ENCODE measurements at places on chromosomes 5 and 9.

GRCh38 chr5:54301220-54301619, 9.2 kb downstream of the ARL15 start:
- DNase-seq = no peak

DNA sequence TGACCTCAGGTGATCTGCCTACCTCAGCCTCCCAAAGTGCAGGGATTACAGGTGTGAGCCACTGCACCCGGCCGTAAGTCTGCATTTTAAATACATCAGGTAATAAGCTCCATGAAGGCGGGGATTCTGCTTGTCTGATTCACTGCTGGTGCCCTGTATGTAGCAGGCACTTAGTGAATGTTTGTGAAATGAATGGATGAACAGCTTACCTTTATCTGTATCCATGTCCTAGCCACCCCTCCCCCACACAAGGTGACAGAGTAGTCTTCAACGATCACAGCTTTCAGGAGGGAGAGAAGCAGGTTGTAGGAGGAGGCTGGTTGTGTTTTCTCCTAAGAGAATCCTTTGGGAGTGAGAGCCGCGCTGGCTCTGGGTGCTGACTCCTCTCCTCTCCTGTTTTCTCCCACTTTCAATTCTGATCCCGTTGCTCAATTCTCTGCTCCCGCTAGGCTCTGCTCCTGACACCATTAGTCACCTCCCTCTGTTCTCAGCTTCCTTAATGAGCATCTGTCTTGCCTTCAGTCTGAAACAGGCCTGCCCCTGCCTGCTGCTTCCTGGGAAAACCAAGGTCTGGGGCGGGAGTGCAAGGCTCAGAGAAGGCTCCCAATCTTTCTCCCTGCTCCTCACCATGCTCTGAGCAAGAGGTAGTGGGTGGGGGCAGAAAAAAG, 88.8 kb upstream of the CTNNA1 start:
- DNase-seq = no peak

DNA sequence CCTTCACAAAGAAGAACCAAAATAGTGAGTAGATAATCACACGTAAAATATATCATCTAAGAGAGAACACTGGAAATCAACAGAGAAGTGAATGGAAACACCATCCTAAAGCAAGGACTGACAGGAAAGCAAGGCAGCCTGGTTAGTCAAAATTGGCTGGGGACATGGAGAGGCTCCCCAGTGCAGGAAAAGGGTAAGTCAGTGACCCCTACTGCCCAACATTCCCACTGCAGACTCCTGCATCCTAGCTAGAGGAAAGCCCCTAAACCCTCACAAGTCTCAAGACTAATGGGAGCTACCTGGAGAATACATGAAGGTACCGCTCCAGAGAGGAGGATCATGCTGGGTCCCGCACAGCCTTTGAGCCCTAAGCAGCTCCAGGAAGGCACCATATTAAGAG, 60.1 kb downstream of the ZDHHC21 start:
- DNase-seq = no peak

- no peak for DNase-seq
Measured at GRCh38 chr5:172533399-172534228, 79.3 kb upstream of the SH3PXD2B start.

DNA sequence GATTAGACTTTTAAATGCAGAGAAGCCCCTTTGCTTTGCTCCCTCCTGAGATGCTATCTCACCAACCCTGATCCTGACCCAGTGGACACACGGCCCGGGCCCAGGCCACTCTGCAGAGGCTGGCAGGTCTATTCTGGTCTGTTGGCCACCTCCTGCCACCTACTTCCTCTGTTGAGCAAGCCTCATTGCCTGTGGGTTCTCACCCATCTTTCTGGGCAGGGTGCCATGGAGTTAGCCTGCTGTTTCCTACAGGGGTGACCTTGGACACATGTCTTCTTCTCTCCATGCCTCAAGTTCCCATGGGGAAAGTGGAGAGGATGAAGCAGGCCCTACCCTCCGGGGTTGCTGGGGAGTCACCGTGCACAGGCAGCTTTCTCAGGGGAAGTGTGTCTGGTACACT, 266.2 kb upstream of the IRX1 start:
- no peak for DNase-seq

GRCh38 chr5:150320044-150320613, 17.4 kb upstream of the ARSI start:
- no peak for DNase-seq

- no peak for DNase-seq
Measured at GRCh38 chr5:43647789-43648188, 44.8 kb downstream of the NNT start.

GRCh38 chr5:35626553-35626952, 8.9 kb downstream of the SPEF2 start:
- no peak for DNase-seq

- peak; percentile 24 for DNase-seq
Measured at GRCh38 chr9:19379697-19380046, 364 bp downstream of the RPS6 start.

GRCh38 chr5:127343866-127344265, 53.3 kb downstream of the MEGF10 start:
- no peak for DNase-seq

- no peak for DNase-seq
Measured at GRCh38 chr5:61026004-61026403, 81.0 kb downstream of the NDUFAF2 start.

DNA sequence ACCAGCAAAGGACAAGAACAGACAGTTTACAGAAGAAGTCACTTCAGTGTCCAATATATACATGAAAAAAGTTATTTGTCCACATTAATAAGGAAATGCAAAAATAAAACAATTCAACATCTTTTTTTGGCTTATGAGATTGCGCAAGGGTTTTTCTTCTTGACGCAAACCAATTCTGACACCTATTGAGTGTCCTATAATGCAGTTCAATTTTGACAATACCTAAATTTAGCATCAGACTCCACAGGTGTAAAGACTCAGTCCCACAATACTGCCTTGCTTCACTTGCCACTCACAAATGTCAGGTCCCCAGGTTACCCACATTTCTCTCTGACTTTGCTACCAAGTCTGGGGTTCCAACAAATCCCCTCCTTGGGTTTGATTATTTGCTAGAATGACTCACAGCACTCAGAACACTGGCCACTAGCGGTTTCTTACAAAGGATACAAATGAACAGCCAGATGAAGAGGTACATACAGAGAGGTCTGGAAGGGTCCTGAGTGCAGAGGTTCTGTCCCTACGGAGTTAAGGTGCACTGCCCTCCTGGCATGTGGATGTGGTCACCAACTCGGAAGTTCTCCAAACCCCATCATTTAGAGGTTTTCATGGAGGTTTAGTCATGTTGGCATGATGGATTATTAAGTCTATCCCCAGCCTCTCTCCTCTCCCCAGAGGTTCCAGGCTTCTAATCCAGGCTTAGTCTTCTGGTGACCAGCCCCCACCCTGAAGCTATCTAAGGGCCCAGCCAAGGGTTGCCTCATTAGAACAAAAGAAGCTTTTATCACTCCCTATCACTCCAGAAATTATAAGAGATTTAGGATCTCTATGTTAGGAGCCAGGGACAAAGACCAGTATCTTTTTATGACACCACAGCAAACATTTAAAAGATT, 27.0 kb upstream of the SLC22A5 start:
- DNase-seq = no peak

- no peak for DNase-seq
Measured at GRCh38 chr9:134987376-134987775, 69.7 kb upstream of the FCN1 start.

- DNase-seq = no peak
Measured at GRCh38 chr5:93219641-93220145, 361.3 kb downstream of the NR2F1-AS1 start.

DNA sequence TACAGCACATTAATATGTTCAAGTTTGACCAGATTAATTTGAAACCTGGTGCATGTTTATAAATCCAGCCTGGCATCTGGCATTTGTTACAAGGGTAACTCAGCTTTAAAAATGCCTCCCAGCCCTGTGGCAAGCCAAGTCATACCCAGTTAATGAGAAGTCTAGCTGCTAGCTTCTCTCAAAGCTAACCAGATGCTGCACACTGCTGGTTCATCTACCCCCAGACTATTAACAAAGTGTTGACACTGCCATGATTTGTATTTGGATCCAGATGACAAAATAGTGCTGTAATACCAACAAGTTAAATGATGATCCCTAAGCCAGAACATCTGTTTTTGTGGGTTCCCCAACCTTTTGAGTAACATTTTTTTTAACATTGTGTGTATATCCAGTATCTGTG, 573.7 kb upstream of the DAB2 start:
- DNase-seq = no peak

DNA sequence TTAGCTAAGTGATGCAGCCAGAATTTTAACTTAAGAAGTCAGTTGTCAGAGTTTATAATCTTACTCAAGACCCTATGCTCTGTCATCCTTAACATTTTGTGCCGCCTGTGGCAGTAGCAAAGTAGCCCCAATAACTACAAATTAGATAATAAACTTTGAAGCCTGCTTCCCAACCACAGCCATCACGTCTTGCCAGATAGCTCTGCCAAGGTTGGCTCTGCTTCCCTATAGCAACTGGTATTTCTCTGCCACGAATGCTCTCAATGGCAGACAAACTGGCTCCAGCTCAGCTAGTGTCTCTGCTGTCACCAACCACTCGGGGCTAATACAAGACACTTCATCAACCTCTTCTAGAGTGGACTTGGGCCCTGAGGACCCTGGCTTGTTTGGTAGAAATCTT, 576.1 kb downstream of the CDH12 start:
- no peak for DNase-seq

DNA sequence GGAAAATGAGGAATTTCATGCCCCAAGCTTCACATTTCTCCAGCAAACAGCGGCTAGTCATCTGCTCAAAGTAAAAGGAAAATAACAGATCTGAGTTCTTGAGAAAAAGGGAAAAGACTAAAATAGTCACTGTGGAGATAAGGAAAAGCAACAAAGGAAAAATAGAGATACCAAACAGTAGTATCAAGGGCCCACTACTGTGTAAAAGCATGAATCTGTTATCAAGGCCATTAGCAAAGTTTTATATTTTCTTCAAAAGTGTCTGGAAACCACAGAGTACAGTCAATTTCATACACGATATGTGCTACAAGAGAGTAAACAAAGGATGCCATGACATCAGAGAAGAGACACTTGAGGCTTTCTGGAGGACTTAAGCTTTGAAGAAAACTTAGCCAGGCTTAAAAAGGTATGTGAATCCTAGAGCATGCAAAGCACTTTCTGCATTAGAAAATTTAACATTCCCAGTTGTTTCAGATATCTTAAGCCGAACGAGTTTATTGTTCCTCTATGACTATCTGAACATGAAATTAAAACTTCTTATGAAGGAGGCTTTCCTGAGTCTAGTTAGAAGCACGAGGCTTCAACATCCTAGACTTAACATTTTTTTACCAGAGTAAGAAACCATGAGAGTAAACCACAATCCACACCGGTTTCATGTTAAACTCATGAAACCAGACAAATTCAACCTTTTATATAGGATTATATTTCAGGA, 1.2 kb downstream of the TTC33 start:
- no peak for DNase-seq

DNA sequence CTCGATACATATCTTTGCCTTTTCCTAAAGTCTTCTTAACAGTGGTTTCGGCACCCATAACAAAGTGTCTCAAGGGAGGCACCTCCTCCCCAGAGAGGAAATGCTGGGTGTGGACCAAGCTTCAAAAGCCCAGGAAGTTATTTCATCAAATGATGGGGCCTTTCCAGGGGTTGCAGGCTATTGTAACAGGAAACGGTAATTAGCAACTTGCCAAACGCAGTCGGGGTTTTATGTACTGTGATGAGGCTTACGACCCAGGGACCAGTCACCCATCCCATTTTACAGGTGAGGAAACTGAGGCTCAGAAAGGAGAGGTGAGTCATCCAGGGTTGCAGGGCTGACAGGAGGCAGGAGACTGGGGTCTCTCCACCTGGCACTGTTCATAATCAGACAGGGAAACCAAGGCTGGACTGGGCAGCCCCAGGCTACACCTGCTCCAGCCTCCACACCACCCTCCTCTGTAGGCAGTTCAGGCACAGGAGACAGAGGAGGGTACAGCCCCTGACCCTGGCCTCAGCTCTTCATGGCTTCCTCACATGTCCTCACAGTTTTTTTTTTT, 30.0 kb upstream of the SUSD3 start:
- DNase-seq = peak; percentile 25

DNA sequence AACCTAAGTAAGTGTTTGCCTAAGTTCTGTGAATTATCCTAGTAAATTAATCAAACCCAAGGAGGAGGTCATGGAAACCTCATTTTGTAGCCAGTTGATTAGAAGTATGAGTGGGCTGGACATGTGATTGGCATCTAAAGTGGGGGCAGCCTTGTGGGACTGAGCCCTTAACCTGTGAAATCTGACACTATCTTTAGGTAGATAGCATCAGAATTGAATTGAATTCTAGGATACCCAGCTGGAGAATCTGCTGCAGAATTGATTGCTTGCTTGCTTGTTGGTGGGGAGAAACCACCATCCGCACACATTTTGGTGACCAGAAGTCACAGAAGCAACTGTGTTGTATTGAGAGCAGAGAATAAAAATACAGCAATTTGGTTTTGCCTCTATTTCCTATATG, 97.0 kb downstream of the FBXL7 start:
- no peak for DNase-seq

- DNase-seq = no peak
Measured at GRCh38 chr5:42612750-42613366, 143.8 kb upstream of the CCDC152 start.

DNA sequence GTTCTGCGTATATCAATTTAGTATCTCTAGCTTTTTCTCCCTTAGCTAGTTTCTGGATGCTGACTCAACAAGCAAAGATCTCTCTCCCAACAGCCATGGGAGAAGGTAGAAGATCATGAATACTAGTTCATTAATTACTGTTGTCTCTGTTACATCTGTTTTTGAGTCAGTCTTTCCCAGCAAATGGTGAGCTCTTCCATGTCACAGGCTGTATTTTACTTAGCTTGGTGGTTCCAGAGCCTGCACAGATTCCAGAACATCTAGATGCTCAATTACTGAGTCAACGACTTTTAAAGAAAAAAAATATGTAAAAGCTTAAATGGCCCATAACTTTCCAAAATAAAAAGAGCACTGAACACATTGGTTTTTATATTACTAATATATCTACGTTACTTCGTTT, 307.2 kb downstream of the NSG2 start:
- DNase-seq = no peak

DNA sequence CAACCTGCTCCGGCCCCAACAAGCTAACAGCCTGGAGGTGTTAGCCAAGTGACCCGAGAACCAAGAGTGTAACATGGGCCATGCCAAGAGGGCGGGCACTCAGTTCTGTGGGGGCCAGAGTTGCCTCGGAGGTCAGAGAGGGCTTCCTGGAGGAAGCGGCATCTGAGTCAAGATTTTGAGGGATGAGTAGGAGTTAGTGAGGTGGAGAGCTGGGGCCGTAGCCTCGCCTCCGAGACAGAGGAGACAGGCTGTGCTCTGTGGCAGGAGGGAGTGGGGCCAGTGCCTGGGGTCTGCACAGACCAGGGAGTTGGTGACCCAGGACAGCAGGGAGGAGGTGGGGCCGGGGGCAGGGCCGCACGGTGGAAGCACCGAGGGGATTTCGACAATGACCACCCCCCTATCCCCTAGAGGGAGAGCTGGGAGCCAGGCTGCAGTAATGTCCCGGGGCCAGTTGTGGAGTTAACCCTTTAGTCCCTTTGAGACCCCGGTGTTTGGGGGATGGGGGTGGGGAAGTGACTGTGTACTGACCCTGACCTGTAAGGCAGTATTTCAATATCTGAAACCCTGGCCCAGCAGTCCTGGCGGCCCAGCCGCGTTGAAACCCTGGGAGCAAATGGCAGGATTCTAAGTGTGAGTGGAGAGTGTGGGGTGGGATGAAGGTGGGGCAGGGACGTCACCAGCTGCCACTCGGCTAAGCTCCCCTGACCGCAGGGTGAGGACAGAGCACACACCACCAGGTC, 148.7 kb upstream of the COL5A1 start:
- DNase-seq = no peak

All from stimulated activated CD8-positive, alpha-beta memory T cell treated with anti-CD3 and anti-CD28 coated beads, Interleukin-4, amount 100 ng/mL, for 1 hour (primary cell).